ENCODE measurements at places on chromosomes 2 and 18. TPM values are rescaled to one million over a fixed set of nuclear protein-coding genes. Genes with fewer than 3 reads are reported as not detected.
A peak's percentile ranks its signal among the peaks of the same experiment; 100 is the strongest.

- DNase-seq = no peak
- peaks cover 64% of the 10 kb centered on the region for H3K4me1 ChIP-seq
- no peaks in the 10 kb centered on the region for H3K27me3 ChIP-seq
- H3K36me3 ChIP-seq = no peaks in the 10 kb centered on the region
- no peak overlapping the region for H3K4me3 ChIP-seq
- H3K27ac ChIP-seq = no peak overlapping the region
Measured at GRCh38 chr2:39504790-39505335, 67.8 kb upstream of the MAP4K3 start.

- DNase-seq = peak; percentile 76
Measured at GRCh38 chr18:58097121-58097906, 53.3 kb downstream of the NEDD4L start.

DNA sequence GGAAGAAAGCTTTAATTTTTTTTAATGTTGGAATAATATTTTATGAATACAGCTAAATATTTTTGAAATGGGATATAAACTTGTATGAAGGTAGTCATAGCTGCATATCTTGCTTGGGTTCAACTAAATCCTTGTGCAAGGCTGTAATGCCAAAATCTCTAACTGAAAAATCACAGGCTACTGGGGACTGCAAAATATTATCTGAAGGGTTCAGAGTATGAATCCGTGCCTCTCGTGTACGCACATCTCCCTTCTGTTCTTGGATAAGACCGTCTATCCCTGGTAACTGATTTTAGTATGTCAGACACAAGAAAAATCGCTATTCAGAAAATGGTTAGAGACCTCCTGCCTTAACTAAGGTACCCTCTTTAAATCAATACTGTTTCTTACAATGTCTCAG is 71.8 kb downstream of the ACVR1 start:
- H3K36me3 ChIP-seq = no peaks in the 10 kb centered on the region
- no peak overlapping the region for H3K27ac ChIP-seq
- peaks cover 17% of the 10 kb centered on the region for H3K4me1 ChIP-seq
- H3K27me3 ChIP-seq = no peaks in the 10 kb centered on the region
- no peak overlapping the region for H3K4me3 ChIP-seq
- no peak for DNase-seq

- H3K4me1 ChIP-seq = no peaks in the 10 kb centered on the region
- H3K27ac ChIP-seq = no peak overlapping the region
- no peak for DNase-seq
- no peak overlapping the region for H3K4me3 ChIP-seq
- H3K27me3 ChIP-seq = no peaks in the 10 kb centered on the region
- no peaks in the 10 kb centered on the region for H3K36me3 ChIP-seq
Measured at GRCh38 chr2:164182116-164182627, 439.1 kb downstream of the GRB14 start.

DNA sequence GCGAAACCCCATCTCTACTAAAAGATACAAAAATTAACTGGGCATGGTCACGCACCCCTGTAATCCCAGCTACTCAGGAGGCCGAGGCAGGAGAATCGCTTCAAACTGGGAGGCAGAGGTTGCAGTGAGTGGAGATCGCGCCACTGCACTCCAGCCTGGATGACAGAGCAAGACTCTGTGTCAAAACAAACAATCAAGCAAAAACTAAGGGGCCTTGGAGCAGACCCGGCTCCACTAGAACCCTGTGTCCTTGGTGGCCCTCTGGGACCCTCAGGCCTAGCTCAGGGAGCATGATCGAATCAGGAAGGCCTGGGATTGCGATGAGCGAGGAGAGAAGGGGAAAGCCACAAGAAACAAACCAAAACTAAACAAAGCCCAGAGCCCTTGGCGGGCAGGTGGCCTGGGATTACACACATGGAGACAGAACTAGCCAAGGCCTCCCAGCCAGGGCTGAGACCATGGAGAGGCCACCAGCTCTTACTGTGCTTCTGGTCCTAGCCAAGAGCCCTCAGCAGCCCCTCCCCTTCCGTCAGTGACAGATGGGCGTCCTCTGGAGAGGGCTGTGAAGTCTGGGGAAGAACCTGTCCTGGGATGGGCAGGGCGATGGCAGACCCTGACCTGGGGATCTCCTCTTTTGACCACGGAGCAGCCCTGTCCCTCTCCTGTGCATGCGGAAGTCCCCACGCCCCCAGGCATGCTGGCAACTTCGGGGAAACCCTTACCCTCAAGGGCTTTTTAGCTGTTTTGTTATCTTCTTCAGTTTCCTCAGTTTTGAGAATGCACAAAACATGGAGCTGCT is 27.4 kb upstream of the CATIP start:
- DNase-seq = peak; percentile 69
- no peak overlapping the region for H3K4me3 ChIP-seq
- H3K27me3 ChIP-seq = no peaks in the 10 kb centered on the region

- H3K36me3 ChIP-seq = no peaks in the 10 kb centered on the region
- H3K4me1 ChIP-seq = no peaks in the 10 kb centered on the region
- H3K27ac ChIP-seq = no peak overlapping the region
Measured at GRCh38 chr2:133837441-133838094, 269.3 kb upstream of the NCKAP5 start.

The C2orf72 gene
- total RNA-seq = not detected

The DES gene
- 54.4 TPM for total RNA-seq

- no peak for DNase-seq
- no peak overlapping the region for H3K27ac ChIP-seq
- no peak overlapping the region for H3K4me3 ChIP-seq
- H3K4me1 ChIP-seq = no peaks in the 10 kb centered on the region
- H3K36me3 ChIP-seq = no peaks in the 10 kb centered on the region
Measured at GRCh38 chr2:195503208-195503607, 153.8 kb upstream of the SLC39A10 start.

The PJVK gene
- total RNA-seq = 5.3 TPM

- no peaks in the 10 kb centered on the region for H3K4me1 ChIP-seq
- H3K27me3 ChIP-seq = no peaks in the 10 kb centered on the region
- DNase-seq = no peak
Measured at GRCh38 chr2:17583646-17584045, 43.1 kb downstream of the VSNL1 start.

The DUSP19 gene
- 3.2 TPM for total RNA-seq

GRCh38 chr2:71831193-71831577 is 316.5 kb downstream of the CYP26B1 start:
- no peak overlapping the region for H3K27ac ChIP-seq
- peak; percentile 31 for DNase-seq
- no peak overlapping the region for H3K4me3 ChIP-seq
- H3K36me3 ChIP-seq = no peaks in the 10 kb centered on the region
- H3K27me3 ChIP-seq = no peaks in the 10 kb centered on the region

GRCh38 chr2:8487461-8487932 is 194.4 kb upstream of the ID2 start:
- no peaks in the 10 kb centered on the region for H3K27me3 ChIP-seq
- no peak overlapping the region for H3K4me3 ChIP-seq
- H3K27ac ChIP-seq = no peak overlapping the region

- no peaks in the 10 kb centered on the region for H3K4me1 ChIP-seq
- no peak overlapping the region for H3K4me3 ChIP-seq
- no peak for DNase-seq
Measured at GRCh38 chr2:48841126-48841525, 85.6 kb upstream of the LHCGR start.

DNA sequence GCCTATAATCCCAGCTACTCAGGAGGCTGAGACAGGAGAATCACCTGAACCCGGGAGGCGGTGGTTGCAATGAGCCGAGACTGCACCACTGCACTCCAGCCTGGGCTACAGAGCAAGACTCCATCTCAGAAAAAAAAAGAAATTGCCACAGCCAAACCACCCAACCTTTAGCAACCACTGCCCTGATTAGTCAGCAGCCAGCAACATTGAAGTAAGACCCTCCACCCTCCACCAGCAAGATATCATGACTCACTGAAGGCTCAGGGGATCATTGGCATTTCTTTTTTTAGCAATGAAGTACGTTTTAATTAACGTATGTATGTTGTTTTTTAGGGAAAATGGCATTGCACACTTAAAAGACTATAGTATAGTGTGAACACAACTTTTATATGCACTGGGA is 349.1 kb upstream of the ACVR2A start:
- no peaks in the 10 kb centered on the region for H3K4me1 ChIP-seq
- H3K27me3 ChIP-seq = no peaks in the 10 kb centered on the region
- no peak for DNase-seq
- no peak overlapping the region for H3K27ac ChIP-seq
- H3K4me3 ChIP-seq = no peak overlapping the region
- no peaks in the 10 kb centered on the region for H3K36me3 ChIP-seq

- no peak for DNase-seq
- H3K4me3 ChIP-seq = no peak overlapping the region
- H3K27me3 ChIP-seq = no peaks in the 10 kb centered on the region
- no peak overlapping the region for H3K27ac ChIP-seq
- H3K36me3 ChIP-seq = no peaks in the 10 kb centered on the region
- no peaks in the 10 kb centered on the region for H3K4me1 ChIP-seq
Measured at GRCh38 chr2:31434911-31435310, 20.4 kb upstream of the XDH start.

- H3K36me3 ChIP-seq = no peaks in the 10 kb centered on the region
- no peak overlapping the region for H3K27ac ChIP-seq
- DNase-seq = no peak
- H3K4me3 ChIP-seq = no peak overlapping the region
Measured at GRCh38 chr2:202965810-202966460, 48.7 kb upstream of the NBEAL1 start.

The SMYD1 gene
- not detected for total RNA-seq

- H3K4me1 ChIP-seq = peaks cover 6% of the 10 kb centered on the region
- no peak overlapping the region for H3K4me3 ChIP-seq
- H3K27me3 ChIP-seq = no peaks in the 10 kb centered on the region
- peak; percentile 63 for DNase-seq
- H3K36me3 ChIP-seq = no peaks in the 10 kb centered on the region
Measured at GRCh38 chr2:22355816-22356433, 1029.1 kb upstream of the KLHL29 start.

The ITGA4 gene
- total RNA-seq = 7.8 TPM

The IL1R2 gene
- total RNA-seq = 6.1 TPM

DNA sequence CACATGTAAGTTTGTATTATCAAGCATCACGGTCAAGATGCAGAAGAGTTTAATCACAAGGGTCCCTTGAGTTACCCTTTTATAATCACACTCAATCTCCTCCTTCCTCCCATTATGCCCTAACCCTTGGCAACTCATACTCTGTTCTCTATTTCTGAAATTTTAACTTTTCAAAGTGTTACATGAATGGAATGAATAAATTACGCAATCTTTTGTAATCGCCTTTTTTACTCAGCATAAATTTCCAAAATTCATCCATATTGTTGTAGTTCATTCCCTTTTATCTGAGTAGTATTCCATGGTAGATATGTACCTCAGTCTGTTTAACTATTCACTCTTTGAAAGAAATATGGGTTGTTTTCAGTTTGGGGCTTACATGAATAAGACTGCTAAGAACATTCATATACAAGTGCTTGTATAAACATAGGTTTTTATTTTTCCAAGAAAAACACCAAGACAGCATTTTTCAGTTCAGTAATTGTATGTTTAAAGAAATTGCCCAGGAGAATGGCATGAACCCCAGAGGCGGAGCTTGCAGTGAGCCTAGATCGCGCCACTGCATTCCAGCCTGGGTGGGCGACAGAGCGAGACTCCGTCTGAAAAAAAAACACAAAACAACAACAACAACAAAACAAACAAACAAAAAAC is 430.9 kb upstream of the KCNH7 start:
- H3K27me3 ChIP-seq = no peaks in the 10 kb centered on the region
- no peak overlapping the region for H3K4me3 ChIP-seq
- H3K36me3 ChIP-seq = no peaks in the 10 kb centered on the region
- H3K27ac ChIP-seq = no peak overlapping the region

The CYP26B1 gene
- 24.2 TPM for total RNA-seq

The CCDC74B gene
- total RNA-seq = 14.1 TPM

The SNX17 gene
- 148 TPM for total RNA-seq

GRCh38 chr2:152766928-152767327 is 48.5 kb downstream of the ARL6IP6 start:
- H3K4me3 ChIP-seq = no peak overlapping the region
- H3K27ac ChIP-seq = no peak overlapping the region
- DNase-seq = no peak
- H3K36me3 ChIP-seq = no peaks in the 10 kb centered on the region

- no peaks in the 10 kb centered on the region for H3K4me1 ChIP-seq
- H3K4me3 ChIP-seq = no peak overlapping the region
- H3K27me3 ChIP-seq = no peaks in the 10 kb centered on the region
- DNase-seq = no peak
Measured at GRCh38 chr2:203105996-203106395, 91.3 kb downstream of the NBEAL1 start.

DNA sequence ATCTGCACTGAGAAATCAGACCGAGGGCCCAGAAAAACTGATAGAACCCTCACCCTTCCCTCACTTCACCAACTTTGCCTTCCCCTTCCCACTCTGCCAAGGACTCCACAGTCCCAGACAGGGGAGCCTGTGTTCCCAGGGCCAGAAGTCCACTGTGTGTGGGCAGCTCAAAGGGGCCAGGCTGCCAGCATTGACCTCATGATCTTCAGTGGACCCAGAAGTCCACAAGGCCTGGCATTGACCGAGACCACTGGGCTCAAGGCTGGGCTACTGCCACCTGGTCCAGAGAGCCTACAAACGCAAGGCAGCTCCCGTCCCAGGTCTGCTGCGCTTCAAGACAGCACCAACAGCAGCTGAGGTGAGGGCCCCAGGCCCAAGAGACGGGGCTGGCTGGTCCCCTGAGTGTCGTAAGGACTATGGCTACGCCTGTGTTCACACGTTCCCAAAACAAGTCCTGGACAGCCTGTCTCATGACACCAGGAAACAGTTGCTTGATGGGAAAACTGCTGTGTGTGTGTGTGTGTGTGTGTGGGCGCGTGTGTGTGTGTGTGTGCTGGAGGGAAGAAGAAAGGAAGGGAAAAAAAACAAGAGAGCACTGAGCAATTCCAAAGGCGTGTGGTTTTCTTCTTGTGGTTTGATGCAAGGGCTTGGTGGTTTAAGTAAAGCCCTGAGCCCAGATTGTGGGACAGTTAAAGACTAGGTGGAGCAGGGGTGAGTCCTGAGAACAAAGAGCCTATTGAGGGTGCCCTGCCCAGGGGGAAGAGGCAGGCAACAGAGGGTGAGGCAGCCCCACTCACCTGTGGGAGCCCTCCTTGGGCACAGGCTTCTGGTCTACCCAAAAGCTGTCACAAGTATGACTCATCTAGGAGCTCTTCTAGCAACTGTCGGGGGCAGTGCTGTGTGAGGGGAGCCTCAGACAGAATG is 46.6 kb upstream of the ZBTB7C start:
- no peaks in the 10 kb centered on the region for H3K36me3 ChIP-seq
- H3K4me3 ChIP-seq = no peak overlapping the region
- DNase-seq = peak; percentile 67
- H3K27ac ChIP-seq = peak overlapping the region; percentile 44

DNA sequence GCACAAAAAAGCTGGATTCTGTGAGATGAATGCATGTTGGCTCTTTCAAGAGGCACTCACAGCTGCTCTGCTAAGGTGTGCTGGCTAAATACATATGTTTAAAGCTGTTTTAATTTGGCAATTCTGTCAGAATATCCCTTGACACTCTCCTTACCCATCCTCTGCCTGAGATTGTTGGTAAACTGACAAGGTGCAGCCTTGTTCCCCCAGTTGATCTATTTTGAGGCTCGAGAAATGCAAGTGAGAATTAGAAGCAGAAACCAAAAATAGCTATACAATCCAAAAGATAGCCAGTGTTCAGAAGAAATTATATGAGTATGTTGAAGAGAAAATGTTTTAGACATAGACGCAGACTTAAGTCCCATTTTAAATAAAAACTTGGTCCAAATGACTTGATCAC is 971.7 kb upstream of the GYPC start:
- H3K4me3 ChIP-seq = no peak overlapping the region
- no peaks in the 10 kb centered on the region for H3K36me3 ChIP-seq
- H3K4me1 ChIP-seq = no peaks in the 10 kb centered on the region
- no peak overlapping the region for H3K27ac ChIP-seq
- DNase-seq = no peak

GRCh38 chr2:112277596-112278220 is 2.3 kb downstream of the ZC3H6 start:
- no peak for DNase-seq
- H3K27ac ChIP-seq = no peak overlapping the region
- H3K4me1 ChIP-seq = peaks cover 17% of the 10 kb centered on the region
- H3K36me3 ChIP-seq = no peaks in the 10 kb centered on the region

The LRRTM1 gene
- not detected for total RNA-seq

Data from thyroid gland (tissue), 4 donors.